ENCODE measurements at places on chromosomes 2 and 18.

- DNase-seq: no peak
These were observed 500 bp downstream of the LOXHD1 start for GRCh38 chr18:46656326-46657114.

GRCh38 chr2:96888072-96889011 is 18.5 kb upstream of the SEMA4C start:
- DNase-seq: peak; percentile 89

- DNase-seq: no peak
These were observed 62.8 kb upstream of the SLC38A11 start for GRCh38 chr2:165017966-165018596.

DNA sequence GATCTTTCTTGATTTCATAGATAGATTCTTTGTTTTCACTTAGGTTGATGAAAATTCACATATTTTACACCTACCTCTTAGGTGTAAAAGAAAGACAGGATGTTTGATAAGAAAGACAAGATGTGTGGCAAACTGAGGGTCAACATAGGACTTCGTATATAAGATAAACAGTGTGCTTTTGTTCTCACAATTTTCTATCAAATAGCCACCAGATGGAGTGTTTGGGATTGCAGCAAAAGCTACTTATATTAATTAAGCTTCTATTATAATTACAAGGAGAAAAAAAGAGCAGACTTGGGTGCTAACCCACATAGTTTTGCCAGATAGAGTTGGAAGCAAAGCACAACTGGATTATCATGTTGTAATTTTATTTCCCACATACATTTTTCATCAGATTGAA is 232.9 kb downstream of the CDH7 start:
- no peak for DNase-seq

DNA sequence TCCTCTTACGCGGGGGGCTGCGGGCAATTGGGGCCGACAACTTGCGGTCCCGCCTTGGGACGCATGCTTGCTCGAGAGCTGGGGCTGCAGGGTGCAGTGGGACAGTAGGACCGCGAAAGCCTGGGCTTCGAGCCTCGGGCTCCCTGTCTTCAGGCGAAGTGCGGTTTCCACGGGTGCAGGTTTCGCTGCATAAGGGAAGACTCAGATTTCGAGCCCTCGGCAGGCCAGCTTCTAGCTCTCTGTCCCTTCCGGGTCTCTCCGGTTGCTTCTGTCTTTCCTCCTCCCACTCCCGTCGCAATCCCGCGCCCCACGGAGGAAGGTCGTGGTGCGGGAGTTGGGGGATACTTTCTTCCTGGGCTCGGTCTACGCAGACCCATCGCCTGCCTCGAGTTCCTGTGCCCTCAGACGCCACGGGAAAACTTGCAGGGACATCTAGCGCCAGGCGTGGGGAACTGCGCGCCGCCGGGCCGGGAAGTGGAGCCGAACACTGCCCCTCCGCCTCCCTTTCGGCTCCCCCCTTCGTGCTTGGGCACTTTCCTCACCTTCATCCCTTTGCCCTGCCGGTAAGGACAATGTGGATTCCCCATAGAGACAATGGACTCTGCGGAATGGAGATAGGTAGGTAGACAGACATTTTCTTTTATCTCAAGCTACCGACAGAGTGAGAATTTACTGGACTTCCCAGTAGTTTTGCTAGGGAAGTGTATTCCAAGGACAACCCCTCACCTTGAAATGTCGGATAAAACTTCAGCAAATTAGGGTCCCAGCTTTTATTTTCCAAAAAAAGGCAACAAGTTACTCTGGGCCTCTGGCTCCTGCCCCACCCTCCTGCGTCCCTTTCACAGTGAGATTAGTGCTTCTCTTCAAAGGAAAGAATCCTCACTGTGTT is 4.2 kb upstream of the HOXD13 start:
- DNase-seq: peak; percentile 22

- no peak for DNase-seq
These were observed 211.2 kb downstream of the NAPG start for GRCh38 chr18:10736984-10737383.

- DNase-seq: no peak
These were observed 45.7 kb upstream of the RALBP1 start for GRCh38 chr18:9429662-9429993.

DNA sequence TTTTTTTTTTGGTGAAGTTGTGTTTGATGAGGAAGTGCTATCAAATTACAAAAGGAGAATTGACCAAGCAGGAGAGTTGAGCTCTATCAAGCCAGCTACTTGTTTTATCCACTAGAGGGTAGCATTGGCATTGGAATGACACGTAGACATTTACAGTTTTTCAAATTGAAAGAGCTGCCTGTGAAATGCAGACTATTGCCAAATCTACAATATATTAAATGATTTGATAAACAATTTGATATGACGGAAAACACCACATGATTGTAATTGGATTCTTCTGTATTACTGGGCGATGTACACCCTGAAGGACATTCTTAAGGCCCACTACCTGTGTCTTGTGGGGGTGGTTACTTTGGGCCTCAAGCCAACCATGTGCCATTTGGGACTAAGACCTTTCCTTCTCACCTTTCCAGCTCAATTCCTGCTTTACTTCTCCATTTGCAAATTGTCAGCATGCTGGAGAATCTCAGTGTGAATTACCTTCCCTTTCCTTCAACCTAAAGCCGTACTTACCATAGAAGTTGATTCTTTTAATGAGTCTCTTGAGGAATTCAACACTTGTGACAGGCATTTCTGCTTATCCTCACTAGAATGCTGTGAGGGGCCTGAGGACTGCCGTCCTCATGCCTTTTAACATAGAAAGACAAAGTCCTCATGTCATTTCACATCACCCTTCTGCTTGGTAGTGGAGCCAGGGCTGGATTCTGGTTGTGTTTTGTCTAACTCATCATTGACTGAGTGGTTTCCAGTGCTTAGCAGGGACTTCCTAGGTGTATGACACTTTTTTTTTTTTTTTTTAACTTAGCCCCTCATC is 134.8 kb upstream of the THUMPD2 start:
- peak; percentile 66 for DNase-seq

GRCh38 chr2:2662847-2663356 is 331.8 kb upstream of the MYT1L start:
- DNase-seq: peak; percentile 77

DNA sequence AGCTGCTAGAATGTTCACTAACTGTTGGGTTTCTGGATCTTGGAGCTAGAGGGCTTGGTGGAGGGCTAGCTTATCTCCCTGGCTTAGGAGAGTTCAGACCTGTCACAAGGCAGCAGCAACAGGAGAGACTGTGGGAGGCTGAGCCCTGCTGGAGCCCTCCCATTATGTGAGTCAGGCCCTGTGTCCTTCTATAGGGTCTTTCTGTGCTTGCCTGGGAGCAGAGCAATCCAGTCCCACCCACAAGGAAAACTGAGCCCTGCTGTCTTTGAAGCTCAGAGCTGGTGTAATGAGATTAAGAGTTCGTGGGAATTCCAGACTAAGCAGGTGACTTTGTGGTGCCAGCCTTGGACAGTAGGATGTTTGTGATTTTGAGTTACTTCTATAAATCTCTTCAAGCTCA is 249.0 kb downstream of the TTC32 start:
- no peak for DNase-seq

DNA sequence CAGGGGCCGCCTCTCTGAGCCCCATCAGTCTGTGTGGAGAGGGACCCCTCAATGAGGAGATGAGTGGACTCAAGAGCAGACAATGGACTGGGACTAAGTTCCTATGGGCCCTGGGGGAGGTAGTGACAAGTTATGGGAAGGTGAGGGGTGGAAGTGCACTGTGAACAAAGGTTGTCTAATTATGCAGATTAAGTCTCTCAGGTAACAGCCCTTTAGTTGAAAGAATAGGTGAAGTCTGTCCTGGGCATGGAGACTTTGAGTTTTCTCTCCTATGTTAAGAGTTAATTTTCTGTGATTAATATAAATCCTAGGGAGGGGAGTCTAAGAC is 243.8 kb downstream of the FAM210A start:
- DNase-seq: no peak

DNA sequence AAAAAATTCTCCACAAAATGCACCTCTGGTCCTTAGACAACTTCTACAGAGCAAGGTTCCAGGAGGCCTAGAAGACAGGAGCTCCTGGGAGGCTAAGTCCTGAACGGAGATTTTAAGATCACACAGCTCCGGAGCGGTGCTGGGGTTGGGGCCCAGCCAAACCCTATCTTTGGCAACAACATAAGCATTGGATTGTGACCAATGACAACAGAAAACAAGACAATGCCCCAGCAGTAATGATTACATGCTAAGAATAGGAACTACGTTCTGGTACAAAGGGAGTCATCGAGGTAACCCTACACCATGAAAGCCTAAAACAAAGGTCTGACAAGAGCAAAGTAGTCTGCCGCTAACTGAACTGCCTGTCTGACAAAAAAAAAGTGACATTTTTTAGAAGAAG is 171.2 kb downstream of the CMPK2 start:
- DNase-seq: peak; percentile 65

- no peak for DNase-seq
These were observed 4.2 kb upstream of the EN1 start for GRCh38 chr2:118851650-118852049.

GRCh38 chr2:24530796-24531195 is 39.7 kb downstream of the NCOA1 start:
- DNase-seq: no peak

DNA sequence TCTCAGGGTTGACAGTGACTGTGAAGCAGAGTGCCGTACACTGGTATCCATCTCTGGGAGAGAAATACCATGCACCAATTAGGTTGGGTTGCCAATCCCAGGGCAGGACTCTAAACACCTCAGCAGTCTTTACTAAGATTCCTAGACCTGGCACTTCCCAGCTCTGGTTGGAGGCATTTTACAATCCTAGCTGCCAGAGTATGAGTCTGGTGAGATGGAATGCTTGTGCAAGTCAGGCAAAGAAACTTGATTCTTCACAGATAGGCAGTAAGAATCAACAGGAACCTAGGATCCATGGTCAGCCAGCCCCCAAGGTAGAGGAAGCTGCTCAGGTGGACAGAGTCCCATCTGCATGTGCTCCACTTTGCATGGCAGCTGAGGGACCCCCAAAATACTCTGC is 6.0 kb upstream of the UGT1A5 start:
- DNase-seq: no peak

- DNase-seq: no peak
These were observed 566.0 kb downstream of the TMX3 start for GRCh38 chr18:68148863-68149262.

DNA sequence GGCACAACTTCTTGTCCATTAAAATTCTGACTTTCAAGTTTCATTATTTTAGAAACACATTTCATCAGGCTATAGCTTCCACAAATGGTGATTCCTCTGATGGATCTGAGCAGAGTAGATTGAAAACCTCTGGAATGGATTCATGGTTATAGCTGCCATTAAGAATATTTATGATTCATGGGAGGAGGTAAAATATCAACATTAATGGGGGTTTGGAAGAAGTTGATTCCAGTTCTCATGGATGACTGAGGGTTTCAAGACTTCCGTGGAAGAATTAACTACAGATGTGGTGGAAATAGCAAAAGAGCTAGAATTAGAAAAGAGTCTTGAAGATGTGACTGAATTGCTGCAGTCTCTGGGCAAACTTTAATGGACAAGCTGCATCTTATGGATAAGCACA is 797.4 kb downstream of the SUCLG1 start:
- no peak for DNase-seq

DNA sequence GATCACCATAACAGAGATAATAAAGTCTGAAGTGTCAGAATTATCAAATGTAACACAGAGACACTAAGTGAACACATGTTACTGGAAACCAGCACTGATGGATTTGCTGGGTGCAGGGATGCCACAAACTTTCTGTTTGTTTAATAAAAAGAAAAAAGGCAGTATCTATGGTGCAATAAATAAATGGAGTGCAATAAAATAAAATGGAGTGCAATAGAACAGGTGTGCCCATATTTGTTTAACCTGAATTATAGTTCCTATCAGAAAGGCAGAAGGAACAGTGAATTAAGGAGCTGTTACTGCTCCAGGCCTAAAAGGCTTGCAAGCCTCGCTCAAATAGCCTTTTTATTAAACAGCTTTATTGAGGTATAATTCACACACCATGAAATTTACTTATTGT is 81.0 kb upstream of the KIDINS220 start:
- no peak for DNase-seq

GRCh38 chr2:95719473-95720060 is 127.8 kb downstream of the TRIM43 start:
- no peak for DNase-seq

DNA sequence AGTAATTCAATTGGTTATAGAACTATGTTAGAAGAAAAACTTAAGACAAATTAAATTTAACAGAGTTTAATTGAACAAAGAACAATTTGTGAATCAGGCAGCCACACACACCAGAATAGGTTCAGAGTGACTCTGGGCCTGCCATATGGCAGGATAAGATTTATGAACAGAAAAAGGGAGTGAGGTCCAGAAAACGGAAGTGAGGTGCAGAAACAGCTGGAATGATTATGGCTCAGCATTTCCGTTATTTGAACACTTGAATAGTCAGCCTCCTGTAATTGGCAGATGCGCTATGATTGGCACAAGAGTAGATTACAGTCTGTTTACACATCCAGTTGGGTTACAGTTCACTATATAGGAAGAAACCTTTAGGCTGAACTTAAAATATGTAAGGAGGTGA is 99.0 kb downstream of the MBD2 start:
- no peak for DNase-seq

DNA sequence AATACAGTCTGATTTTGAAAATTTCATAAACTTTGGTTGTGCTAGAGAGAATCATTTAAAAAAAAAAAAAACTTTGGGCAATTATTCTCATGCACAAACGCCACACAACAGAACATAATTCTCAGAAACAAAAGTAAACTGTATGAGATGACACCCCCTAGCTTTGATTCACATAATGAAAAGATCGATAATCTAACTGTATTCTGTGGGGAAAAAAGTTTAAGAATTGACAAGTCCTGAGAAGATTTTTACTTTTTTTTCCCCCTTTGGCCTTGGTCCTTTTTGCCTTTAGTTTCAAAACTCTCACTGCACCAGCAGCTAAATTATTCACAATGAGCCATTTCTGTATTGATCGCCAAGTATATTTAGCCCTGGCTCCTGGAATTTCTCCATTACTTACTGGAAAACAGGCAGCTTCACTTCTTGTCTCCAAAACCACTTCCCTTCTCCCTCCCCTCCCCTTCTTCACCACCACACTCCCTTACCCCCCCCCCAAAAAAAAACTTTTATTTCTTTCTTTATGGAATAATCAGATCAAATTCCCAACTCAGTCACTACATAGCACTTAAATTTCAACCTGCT is 2.0 kb downstream of the IKZF2 start:
- no peak for DNase-seq

DNA sequence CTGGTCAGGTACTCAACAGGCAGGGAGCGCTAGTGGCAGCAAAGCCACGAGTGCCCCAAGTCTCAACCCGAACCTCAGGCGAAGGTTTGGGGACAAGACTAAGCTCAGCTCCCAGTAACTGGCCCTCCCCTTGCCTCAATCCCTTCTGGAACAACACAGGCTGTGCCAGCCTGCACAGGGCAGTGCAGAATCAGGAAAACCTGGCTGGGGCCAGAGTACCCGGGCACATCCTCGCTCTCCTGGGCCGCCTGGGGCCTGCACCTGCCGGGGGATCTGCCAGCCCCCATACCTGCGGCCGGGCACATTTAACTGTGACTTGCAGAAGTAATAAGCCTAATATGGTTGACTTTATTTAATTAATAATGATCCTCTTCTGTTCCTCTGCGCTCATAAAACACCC is 60.6 kb downstream of the GBX2 start:
- DNase-seq: no peak

GRCh38 chr2:220646424-220646823 is 925.7 kb downstream of the EPHA4 start:
- DNase-seq: no peak

GRCh38 chr2:67812682-67813081 is 250.1 kb downstream of the C1D start:
- no peak for DNase-seq
